Tongue (tissue), 3 donors: ENCODE measurements at places on chromosomes 1 and 21.

GRCh38 chr1:31479811-31480210 lies 66.8 kb downstream of the SERINC2 start:
- no peak for DNase-seq

- DNase-seq = no peak
Measured at GRCh38 chr1:21396516-21396915, 43.4 kb upstream of the NBPF3 start.

DNA sequence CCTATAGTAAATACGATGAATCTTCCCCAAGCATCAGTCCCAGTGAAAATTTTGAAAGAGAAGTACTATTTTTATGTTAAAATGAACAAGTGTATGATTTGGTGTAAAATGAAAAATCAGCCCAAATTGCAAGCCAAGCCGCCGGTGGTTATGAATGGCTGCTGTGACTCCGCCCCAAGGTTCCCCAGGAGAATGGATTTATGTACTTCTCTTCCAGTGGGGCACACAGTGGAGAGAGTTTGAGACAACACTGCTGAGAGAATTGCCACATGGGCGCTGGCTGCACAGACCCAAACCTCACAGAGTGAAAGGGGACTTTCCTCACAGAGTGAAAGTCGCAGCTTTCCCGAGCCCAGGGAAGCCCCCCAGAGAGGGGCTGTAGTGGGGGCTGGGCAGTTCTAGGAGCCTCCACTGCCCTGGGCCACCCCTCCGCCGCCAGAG lies 24.0 kb downstream of the CDK18 start:
- no peak for DNase-seq

DNA sequence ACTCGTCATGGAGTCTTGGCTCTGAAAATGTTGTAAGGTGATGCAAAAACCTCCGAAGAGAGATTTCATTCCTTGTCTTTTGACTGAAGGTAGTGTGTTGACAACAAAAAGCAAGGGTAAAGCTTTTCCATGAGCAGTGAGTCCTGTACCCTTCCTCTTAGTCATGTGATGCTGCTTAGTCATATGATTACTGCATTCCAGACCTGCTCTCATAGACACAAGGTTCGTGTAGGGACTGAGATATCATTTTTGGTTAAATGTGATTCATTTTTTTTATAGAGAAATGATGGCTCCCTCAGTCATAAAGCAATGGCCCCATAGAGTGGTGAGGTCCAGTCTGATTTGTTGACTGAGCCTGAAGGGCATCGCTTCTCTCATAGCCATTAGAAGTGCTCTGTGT lies 9.2 kb downstream of the KCNJ6 start:
- no peak for DNase-seq

GRCh38 chr1:202710070-202711045 lies at the start of gene SYT2:
TSS of gene SYT2 (minus strand) at chr1:202710454. CDS start at chr1:202605772, 104,682 bp downstream.
- DNase-seq = peak; percentile 58

- no peak for DNase-seq
Measured at GRCh38 chr21:35150562-35151226, 101.6 kb upstream of the RUNX1 start.

- no peak for DNase-seq
Measured at GRCh38 chr21:34154878-34155277, 81.5 kb downstream of the MRPS6 start.

GRCh38 chr1:111419037-111419436 lies 8.5 kb downstream of the OVGP1 start:
- DNase-seq = no peak

- no peak for DNase-seq
Measured at GRCh38 chr1:26478159-26478558, 5.9 kb downstream of the HMGN2 start.

- DNase-seq = peak; percentile 24
Measured at GRCh38 chr1:67213164-67213563, 46.9 kb downstream of the IL23R start.

GRCh38 chr1:183886853-183887252 lies 81.9 kb downstream of the RGL1 start:
- no peak for DNase-seq

DNA sequence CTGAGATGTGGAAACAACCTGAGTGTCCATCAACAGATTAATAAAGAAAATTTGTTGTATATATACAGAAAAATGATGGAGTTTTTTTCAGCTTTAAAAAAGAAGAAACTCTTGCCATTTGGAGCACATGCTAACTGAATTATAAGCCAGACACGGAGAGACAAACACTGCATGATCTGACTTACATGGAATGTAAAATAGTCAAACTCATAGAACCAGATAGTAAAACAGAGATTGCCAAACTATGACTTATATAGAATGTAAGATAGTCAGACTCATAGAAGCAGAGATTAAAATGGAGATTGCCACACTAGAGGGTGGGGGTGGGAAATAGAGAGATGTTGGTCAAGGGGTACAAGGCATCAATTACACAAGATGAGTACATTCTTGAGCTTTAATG lies 1786.6 kb downstream of the PLA2G4A start:
- no peak for DNase-seq

- DNase-seq = no peak
Measured at GRCh38 chr1:108972951-108973350, 9.7 kb upstream of the CLCC1 start.

DNA sequence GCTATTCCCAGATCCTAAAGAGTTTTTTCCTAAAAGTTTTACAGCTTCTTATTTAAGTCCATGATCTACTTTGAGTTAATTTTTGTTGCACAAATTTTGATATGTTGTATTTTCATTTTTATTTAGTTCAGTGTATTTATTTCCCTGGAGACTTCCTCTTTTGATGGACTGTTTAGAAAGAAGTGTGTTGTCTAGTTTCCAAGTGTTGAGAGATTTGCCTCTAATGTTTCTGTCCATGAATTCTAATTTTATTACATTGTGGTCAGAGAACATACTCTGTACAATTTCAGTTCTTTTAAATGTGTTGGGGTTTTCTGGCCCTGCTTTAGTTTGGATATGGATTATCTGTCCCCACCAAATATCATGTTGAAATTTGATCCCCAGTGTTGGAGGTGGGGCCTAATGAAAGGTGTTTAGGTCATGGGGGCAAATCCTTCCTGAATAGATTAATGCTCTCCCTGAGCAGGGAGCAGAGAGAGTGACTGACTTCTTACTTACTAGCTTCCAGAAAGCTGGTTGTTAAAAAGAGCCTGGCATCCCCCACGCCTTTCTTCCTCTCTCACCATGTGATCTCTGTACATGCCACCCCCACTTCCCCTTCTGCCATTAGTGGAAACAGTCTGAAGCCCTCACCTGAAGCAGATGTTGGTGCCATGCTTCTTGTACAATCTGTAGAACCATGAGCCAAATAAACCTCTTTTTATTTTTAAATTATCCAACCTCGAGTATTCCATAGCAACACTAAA lies 4.6 kb downstream of the CHD1L start:
- no peak for DNase-seq

DNA sequence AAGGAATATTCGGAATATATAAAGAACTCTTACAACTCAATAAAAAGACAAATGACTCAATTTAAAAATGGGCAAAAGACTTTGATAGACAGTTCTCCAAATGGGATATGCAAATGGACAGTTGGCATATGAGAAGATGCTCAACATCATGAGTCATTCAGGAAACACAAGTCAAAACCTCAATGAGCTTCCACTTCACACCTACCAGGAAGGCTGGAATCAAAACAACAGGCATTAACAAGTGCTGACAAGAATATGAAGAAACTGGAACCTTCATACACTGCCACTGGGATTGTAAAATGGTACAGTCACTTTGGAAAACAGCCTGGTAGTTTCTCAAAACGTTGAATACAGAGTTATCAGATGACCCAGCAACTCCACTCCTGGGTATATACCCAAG lies 17.2 kb downstream of the PGBD5 start:
- DNase-seq = no peak

- DNase-seq = no peak
Measured at GRCh38 chr1:15958793-15959192, 17.1 kb downstream of the ZBTB17 start.

DNA sequence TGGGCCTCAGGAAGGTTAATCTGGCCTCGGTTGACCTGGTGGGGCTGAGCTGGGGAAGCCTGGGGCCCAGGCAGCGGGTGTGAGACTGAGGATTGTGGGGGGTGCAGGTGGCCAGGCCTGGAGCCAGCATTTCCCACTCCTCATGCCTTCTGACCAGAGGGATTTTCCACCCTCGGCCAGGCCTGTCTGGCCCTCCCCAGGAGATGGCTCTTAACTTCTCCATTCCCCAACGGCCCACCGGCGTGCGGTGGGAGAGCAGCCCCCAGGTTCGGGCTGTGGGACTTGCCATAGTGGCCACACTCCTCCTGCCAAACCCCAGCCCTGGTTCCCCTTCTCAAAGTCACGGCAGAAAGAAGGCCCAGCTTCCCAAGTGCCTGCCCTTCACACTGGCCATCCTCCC lies 126.5 kb upstream of the RUNX3 start:
- DNase-seq = no peak

DNA sequence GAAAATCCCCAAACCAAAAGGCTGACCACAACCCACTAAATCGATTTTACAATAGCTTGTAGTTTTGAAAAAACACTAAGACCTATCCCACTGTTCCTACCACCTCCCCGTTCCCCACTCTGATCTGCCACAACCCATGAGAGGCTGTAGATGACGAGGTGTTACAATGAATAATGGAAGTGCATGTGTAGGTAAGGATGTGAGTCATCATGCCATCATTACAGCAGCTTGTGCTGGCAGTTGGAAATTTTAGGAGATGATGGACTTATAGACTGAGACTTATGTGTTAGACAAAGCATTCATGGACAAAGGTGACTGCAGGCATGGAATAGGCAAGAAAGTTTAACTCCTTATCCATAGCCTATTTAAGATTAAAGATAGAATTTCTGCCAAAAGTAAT lies 184.7 kb upstream of the CACYBP start:
- no peak for DNase-seq

- DNase-seq = no peak
Measured at GRCh38 chr1:184315254-184315653, 71.6 kb upstream of the C1orf21 start.

DNA sequence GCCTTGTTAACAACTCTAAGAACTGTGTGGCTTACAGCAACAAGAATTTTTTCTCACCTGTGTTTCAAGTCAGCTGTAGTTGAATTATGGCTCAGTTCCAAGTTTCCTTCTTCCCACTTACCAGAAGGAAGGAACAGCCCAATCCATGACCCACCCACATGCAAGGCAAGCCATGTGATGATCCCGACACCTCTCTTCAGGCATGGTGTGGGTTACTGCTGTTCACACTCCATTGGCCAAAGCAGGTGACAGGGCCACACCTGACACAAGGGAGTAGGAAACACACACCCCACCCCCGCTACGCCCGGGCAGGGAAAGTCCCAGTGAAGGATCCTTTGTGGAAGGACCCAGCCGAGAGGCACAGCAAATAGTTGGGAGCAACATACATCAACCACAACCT lies 36.3 kb downstream of the KCNJ15 start:
- no peak for DNase-seq

DNA sequence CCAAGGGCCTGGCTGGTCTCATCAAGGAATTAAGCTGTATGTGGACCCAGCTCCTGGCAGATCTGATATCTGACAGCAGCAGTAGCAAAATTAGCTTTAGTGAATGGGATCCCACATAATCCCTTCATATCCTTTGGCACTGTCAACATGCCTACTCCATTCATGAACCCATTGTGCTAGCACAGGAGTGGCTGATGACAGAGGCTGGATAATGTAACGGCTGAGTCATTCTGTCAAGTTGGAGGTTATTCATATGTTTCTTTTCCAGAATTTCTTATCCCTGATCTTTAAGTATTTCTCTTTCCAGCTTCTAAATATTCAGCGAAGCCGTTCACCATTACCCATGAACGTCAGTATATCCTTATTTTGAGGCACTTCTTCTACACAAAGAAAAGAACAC lies 84.3 kb downstream of the EXTL2 start:
- DNase-seq = no peak

GRCh38 chr1:40301066-40301465 lies 16.0 kb downstream of the COL9A2 start:
- no peak for DNase-seq

GRCh38 chr1:12547586-12548225 lies 70.3 kb downstream of the DHRS3 start:
- DNase-seq = no peak

GRCh38 chr1:74652711-74653139 lies 20.9 kb downstream of the ERICH3 start:
- no peak for DNase-seq

- no peak for DNase-seq
Measured at GRCh38 chr1:60343736-60344135, 270.2 kb upstream of the C1orf87 start.

- DNase-seq = peak; percentile 86
Measured at GRCh38 chr1:204465546-204466415, 28.8 kb downstream of the PIK3C2B start.

DNA sequence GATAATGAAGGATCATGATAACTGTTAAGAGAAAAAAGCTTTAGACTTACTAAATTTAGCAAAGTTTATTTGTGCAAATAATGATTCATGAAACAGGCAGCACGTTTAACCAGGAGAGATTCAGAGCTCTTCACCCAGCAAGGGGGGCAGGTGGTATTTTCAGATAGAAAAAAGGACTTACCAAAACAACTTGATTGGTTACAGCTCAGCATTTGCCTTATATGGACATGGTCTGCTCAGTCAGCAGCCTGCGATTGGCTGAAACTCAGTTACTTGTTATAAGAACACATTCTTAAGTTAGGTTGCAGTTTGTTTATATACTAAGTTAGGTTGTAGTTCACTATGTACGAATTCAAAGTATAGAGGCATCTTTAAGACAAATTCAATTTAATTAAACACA lies 165.6 kb downstream of the DUSP10 start:
- DNase-seq = no peak

DNA sequence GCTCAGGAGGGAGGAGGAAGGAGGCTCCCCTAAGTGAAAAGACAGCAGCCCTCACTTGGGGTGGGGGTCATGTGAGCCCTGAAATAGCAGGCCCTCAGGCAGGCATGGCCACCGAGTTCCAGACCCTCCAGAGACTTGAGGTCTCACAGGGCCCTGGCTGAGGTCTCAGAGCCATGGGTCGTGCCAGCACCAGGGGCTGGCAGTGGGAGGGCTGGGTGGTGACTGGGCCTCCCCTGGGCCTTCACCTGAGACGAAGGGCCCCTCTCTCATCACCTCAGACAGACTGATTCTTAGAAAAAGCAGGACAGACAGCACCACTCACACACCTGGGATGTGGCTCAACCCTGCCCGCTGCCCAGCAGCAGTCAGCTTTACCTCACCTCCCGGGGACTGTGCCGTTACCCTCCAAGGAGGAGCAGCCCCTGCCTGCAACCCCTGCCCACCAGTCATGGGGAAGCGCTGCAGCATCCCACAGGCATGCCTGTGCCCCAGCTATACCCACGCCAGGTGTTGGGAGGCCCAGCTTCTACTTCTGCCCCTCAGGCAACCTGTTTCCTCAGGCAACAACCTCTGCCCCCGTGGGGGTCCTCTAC lies 42.6 kb upstream of the LRP8 start:
- DNase-seq = no peak

GRCh38 chr1:118958937-118959631 lies 29.1 kb downstream of the TBX15 start:
- DNase-seq = peak; percentile 28

DNA sequence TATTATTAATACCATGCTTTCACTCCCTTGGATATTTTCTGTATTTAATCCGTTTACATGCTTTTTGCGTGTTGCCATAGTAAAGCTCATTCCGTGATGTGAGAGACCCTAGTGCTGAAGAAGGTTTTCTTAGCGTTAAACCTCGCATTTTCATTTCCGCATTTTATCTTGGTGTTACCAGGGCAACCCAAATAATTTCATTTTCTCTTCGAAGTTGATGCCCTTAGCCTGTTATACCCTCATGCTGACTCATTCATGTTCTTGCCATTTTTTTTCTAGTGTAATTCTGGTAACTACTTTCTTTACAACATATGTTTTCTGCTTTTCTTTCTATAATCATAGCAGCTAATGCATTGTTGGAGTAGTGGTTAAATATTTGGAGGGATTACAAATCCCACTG lies 37.2 kb downstream of the LRRC8C start:
- peak; percentile 17 for DNase-seq
